ENCODE measurements at places on chromosomes 12 and 14.

GRCh38 chr12:68225576-68226476 lies at the start of gene IL26:
Gene IL26 (minus strand): TSS chr12:68225810. CDS start chr12:68225756, 54 bp downstream.
- no peak for DNase-seq

GRCh38 chr12:99658671-99659349 lies 11.3 kb downstream of the GARIN6 start:
- no peak for DNase-seq

GRCh38 chr14:50085570-50086320 lies 30.6 kb downstream of the VCPKMT start:
- DNase-seq = no peak

GRCh38 chr14:23172096-23172495 lies 11.4 kb downstream of the SLC7A8 start:
- DNase-seq = no peak

DNA sequence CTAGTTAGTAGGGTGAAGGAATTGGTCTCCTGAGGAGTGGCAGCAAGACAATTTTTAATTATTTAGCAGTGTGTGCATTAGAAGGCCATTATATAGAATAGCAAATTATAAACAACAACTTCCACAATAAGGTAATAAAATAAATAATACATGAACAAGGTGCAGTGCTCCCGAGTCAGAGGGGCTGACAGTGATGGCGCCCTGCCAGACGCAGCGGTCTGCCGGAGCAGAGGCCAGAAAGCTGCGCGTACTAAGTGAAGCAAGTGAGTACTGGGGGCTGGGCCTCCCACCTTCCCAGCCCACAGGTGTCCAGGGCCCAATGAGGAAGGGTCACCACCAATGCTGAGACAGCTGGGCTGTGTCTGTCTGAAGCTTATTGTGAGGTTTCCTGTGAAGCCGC lies 72.0 kb upstream of the VRK1 start:
- DNase-seq = no peak

DNA sequence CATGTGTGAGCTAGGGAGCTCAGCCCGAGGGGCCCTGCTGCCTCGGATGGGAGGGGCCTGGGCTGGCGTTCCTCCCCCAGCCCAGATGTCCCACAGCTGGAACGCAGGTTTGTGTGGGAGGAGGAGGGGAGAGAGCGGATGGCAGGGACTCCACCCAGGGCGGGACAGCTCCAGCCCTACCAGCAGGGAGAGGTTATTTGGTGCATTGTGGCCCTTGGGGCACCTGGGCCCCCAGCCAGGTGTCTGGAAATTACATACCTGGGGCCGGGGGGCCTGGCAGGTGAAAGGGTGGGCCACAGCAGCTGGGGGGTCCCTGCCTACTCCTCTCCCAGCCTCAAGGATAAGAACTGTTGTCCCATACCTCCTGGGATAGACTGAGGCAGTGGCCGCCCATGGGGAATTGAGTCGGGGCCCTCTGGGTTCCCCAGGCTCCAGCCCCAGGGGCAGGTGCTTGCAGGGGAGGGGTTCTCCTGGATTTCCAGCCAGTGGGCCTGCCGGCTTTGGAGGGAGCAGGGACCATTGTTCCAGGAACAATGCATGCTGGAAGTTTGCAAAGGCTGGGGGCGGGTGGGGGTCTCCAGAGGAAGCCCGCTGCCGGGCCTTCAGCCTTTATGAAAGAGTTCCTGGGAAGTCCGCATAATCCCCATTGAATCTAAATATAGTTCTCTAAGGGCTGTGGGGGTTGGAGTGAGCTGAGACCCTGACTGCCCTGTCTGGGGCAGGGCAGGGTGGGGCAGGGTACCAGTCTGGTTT lies 1.2 kb downstream of the KIF26A start:
- no peak for DNase-seq

DNA sequence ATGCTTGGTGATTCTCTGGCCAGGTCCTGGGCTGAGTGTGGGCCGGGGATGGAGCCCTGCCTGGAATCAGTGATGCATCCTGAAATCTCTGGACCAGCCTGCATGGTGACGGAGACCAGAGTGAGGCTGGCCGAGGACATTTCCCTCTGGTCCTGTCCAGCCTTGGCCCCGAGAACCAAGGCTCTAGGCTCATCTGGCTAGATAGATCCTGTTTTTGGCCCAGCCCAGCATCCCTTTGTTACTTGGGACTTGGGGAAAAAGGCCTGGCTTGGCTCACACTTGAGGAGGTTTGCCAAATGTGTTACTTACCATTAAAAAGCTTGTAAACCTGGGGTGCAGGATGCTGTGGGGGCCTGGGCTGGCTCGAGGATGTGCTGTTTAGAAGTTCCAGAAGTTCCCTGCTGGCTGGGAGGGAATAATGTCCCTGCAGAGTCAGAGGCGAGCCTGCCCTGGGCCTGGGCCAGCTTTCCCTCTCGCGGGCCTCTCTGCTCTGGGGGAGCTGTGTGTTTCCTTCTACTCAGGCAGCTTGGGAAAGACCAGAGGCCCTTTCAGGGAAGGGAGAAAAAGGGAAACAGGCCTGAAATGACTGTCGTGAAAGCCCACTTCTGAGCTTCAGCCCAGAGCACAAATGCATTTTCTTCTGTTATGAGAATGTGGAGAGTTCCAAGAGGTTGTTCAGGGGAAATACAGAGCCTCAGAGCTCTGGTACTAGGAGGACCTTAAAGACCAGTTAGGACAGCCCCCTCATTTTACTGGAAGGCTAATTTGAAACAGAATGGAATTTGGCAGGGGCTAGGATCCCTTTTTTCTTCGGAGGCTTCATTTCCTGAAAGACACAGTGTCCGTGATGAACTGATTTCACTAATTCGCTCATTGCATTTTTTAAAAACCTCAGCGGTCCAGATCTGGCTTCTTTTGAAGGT lies 47.2 kb upstream of the CTDSP2 start:
- no peak for DNase-seq

All from activated T-helper 1 cell treated with anti-CD3 and anti-CD28 coated beads, Interleukin-2, amount 50 U/mL, for 16 hours (primary cell).